Kidney (tissue), 22 donors: ENCODE measurements at places on chromosomes 5 and 9. TPM values are rescaled to one million over a fixed set of nuclear protein-coding genes. Genes with fewer than 3 reads are reported as not detected.

Gene TARS1
- 99.5 TPM for total RNA-seq

Gene SAPCD2
- 2.3 TPM for total RNA-seq

Gene LMAN2
- total RNA-seq, result 137 TPM

Gene CAMK4
- total RNA-seq, result 4.7 TPM

Gene ZDHHC11B
- total RNA-seq, result 5.4 TPM

- no peak for DNase-seq
Measured at GRCh38 chr5:178365501-178366440, 133.2 kb upstream of the PHYKPL start.

GRCh38 chr9:31908158-31908890 is 476.1 kb upstream of the ACO1 start:
- DNase-seq, result no peak

- DNase-seq, result peak; percentile 53
Measured at GRCh38 chr9:35972093-35972492, 14.1 kb upstream of the OR2S2 start.

- DNase-seq, result no peak
Measured at GRCh38 chr5:115423051-115423450, 121.5 kb downstream of the FEM1C start.

GRCh38 chr9:104071589-104071988 is 22.5 kb upstream of the SMC2 start:
- DNase-seq, result no peak

- DNase-seq, result no peak
Measured at GRCh38 chr5:131630208-131630962, 4.6 kb downstream of the RAPGEF6 start.

- no peak for DNase-seq
Measured at GRCh38 chr5:66912787-66913186, 283.8 kb downstream of the CD180 start.

- no peak for DNase-seq
Measured at GRCh38 chr5:68046445-68046844, 169.1 kb upstream of the PIK3R1 start.

DNA sequence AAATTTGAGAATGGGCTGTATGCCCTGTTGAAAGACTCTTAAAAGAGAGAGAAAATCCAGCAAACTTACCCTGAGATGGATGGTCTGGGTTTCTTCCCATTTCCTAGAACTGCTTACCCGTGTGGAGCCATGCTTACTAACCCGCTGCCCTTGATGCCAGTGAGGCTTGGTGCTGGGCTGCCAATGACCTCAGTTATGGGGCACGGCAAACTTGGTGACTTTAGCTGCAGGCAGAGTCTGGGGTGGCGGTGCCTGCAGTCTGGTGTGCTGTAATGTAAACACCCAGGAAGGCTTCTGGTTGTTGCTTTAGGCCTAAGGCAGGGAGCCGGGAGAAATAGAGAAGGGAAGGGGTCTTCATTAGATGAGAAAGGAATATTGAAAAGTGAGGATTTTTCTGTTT is 7.3 kb upstream of the TENT4A start:
- DNase-seq, result no peak

DNA sequence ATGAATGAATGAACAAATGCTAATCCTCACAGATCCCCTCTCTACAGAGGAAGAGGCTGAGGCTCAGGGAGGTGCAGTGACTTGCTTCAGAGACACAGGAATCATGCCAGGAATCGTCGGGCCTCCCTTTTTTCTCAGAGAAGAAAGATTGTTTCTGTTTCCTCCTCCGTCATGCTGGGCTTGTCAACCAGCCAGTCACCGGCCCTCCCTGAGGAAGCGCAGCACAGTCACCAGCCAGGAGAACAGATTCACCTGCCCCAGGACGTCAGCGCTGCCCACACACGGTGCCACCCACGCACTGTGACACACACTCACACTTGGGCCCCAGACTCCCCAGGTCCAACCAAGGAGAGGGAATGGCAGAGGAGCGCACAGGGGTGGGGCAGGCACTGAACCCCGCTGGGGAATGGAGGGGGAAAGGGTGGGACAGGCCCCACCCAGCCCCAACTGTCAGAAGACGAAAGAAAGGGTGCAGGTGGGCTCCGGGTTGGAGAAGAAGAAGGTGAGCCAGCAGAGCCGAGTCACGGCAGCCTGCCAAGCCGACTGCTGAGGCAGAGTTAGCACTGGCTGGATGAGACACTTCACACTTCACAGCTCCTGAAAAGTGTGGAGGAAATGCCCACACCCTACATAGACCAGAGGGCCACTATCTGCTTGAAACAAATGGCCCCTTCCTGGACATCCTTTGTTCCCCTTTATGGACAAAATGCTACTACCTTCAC is 13.8 kb upstream of the ERGIC1 start:
- DNase-seq, result no peak
